PC-3 (cell line): ENCODE measurements at places on chromosomes 6 and 20. TPM values are rescaled to one million over a fixed set of nuclear protein-coding genes. Genes with fewer than 3 reads are reported as not detected.

DNA sequence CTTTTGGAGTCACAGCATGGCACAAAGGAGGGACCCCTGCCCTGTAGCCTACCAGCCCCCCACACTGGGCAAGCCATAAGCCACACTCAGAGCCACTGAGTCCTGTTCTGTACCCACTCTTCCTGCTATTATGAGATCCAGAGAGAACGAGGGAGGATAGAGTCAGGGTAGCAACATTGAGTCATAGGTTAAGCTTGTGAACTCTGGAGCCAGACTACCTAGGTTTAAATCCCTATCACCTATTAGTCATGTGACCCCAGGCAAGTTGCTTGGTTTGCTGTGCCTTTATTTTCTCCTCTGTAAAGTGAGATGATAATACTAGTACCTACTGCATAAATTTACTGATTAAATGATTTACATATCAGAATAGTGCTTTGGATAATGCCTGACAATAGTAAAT is 540 bp downstream of the CNBD2 start:
- no peak overlapping the region for H3K4me3 ChIP-seq
- H3K4me1 ChIP-seq, result peaks cover 5% of the 10 kb centered on the region; the same call in 1 of the 2 replicates
- DNase-seq, result peak; percentile 44
- no peaks in the 10 kb centered on the region for H3K36me3 ChIP-seq

DNA sequence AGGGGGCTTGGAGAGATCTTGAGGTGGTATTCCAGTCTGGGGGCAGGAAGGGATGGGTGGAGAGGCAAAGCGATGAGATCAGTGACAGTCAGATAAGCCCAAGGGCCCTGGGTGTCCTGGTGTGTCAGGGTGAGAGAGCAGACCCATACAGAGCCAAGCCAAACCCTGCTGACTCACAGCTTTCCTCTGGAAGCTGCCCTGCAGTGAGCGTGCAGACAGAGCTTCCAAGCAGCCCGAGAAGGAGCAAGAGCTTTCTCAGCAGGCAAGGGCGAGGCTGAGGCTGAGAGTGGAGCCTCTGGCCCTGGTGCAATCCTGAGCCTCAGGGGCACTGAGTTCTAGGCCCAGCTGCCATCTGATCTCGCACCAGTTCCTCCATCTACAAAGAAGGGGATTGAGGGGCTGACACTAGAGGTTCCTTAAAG is 91.1 kb upstream of the HIVEP1 start:
- no peaks in the 10 kb centered on the region for H3K36me3 ChIP-seq
- H3K4me3 ChIP-seq, result no peak overlapping the region
- H3K27me3 ChIP-seq, result no peaks in the 10 kb centered on the region
- DNase-seq, result peak; percentile 90

- no peaks in the 10 kb centered on the region for H3K36me3 ChIP-seq
- no peaks in the 10 kb centered on the region for H3K4me1 ChIP-seq
- H3K27ac ChIP-seq, result no peak overlapping the region
- no peak for DNase-seq
These were observed 697.2 kb downstream of the HDGFL1 start for GRCh38 chr6:23266536-23266935.

- no peaks in the 10 kb centered on the region for H3K4me1 ChIP-seq
- no peak overlapping the region for H3K27ac ChIP-seq
- no peak for DNase-seq
- H3K27me3 ChIP-seq, result no peaks in the 10 kb centered on the region; the same call in 1 of the 2 replicates
These were observed 218.3 kb downstream of the TBXT start for GRCh38 chr6:165949324-165949723.

GRCh38 chr6:154403788-154404187 is 47.2 kb upstream of the IPCEF1 start:
- no peak overlapping the region for H3K27ac ChIP-seq
- DNase-seq, result peak; percentile 41
- H3K4me3 ChIP-seq, result no peak overlapping the region
- no peaks in the 10 kb centered on the region for H3K27me3 ChIP-seq

- H3K27ac ChIP-seq, result no peak overlapping the region
- no peaks in the 10 kb centered on the region for H3K4me1 ChIP-seq
- no peaks in the 10 kb centered on the region for H3K36me3 ChIP-seq
- H3K27me3 ChIP-seq, result peaks cover 30% of the 10 kb centered on the region
These were observed 42.3 kb upstream of the OCSTAMP start for GRCh38 chr20:46592580-46593362.

- H3K36me3 ChIP-seq, result no peaks in the 10 kb centered on the region
- no peaks in the 10 kb centered on the region for H3K4me1 ChIP-seq
- no peak overlapping the region for H3K4me3 ChIP-seq
- no peak overlapping the region for H3K27ac ChIP-seq
- no peak for DNase-seq
These were observed 451.5 kb downstream of the PLCB1 start for GRCh38 chr20:8583566-8584043.

Gene ROS1
- total RNA-seq, result 0.07 and 0.17 TPM in 2 replicates

GRCh38 chr20:9912858-9913434 is 74.1 kb upstream of the PAK5 start:
- no peaks in the 10 kb centered on the region for H3K36me3 ChIP-seq
- no peaks in the 10 kb centered on the region for H3K4me1 ChIP-seq
- peak; percentile 80 for DNase-seq
- H3K27me3 ChIP-seq, result peaks cover 45% of the 10 kb centered on the region
- no peak overlapping the region for H3K4me3 ChIP-seq

DNA sequence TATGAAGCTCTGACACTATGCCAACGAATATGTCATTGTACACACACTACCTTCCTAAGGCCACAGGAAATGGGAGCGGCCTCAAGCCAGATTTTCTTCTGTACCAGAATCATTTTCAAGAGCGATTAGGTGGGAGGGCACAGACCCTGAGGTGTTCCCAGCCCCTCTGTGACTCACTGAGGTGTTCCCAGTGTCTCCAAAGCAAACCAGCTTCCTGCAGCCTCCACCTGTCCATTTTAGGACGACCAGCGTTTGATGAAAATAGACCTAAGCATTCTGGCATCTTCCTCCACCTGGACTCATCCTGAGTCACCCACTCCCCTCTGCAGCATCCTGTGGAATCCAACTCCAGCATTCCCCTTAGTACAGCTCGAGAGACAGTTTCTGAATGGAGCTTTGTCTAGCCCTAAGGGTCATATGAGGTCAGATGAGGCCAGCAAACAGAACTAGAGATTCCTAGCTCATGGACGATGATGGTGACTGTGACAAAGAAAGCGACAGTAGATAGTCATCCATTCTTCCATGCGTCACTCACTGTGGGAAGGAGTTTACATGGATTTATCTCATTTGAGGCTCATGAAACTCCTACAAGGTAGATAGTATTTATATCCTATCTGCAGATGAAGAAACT is 203.4 kb downstream of the PTPRT start:
- H3K27ac ChIP-seq, result no peak overlapping the region
- no peaks in the 10 kb centered on the region for H3K36me3 ChIP-seq
- no peak overlapping the region for H3K4me3 ChIP-seq
- DNase-seq, result peak; percentile 7
- H3K4me1 ChIP-seq, result no peaks in the 10 kb centered on the region
- H3K27me3 ChIP-seq, result no peaks in the 10 kb centered on the region

- no peaks in the 10 kb centered on the region for H3K4me1 ChIP-seq
- no peak for DNase-seq
- peaks cover 66% of the 10 kb centered on the region for H3K27me3 ChIP-seq
- no peaks in the 10 kb centered on the region for H3K36me3 ChIP-seq
- H3K4me3 ChIP-seq, result no peak overlapping the region
These were observed 106.0 kb upstream of the AFDN start for GRCh38 chr6:167720456-167721285.

Gene TMEM217
- 2.2 and 2.4 TPM in 2 replicates for total RNA-seq

- no peaks in the 10 kb centered on the region for H3K36me3 ChIP-seq
- DNase-seq, result no peak
- no peaks in the 10 kb centered on the region for H3K4me1 ChIP-seq
- H3K27ac ChIP-seq, result no peak overlapping the region
- H3K27me3 ChIP-seq, result peaks cover 62% of the 10 kb centered on the region
These were observed 110.3 kb downstream of the BMP7 start for GRCh38 chr20:57156011-57156729.

DNA sequence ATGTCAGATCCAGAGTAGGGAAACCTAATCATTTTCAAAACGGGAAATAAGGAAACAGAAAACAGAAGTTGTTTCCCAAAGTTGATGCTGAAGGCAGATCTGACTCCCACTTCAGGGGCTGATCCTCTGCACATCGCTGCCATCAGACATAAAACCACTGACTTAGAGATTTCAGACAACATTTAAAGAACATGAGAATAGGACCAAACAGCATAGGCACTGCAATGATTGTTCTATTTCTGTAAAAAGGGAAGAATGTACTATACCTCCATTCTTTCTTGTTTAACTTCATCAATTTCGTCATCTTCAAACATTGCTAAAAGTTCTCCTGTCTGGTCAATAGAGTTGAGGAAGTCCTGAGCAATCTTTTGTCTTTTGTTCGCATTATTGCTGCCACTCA is 324.7 kb upstream of the RUNX2 start:
- no peaks in the 10 kb centered on the region for H3K27me3 ChIP-seq
- H3K27ac ChIP-seq, result no peak overlapping the region
- no peak overlapping the region for H3K4me3 ChIP-seq
- no peaks in the 10 kb centered on the region for H3K4me1 ChIP-seq

GRCh38 chr6:13846841-13847240 is 32.5 kb upstream of the MCUR1 start:
- no peaks in the 10 kb centered on the region for H3K36me3 ChIP-seq
- no peak overlapping the region for H3K27ac ChIP-seq
- H3K4me1 ChIP-seq, result no peaks in the 10 kb centered on the region
- no peak overlapping the region for H3K4me3 ChIP-seq

Gene PPIL6
- total RNA-seq, result 0.62 and 2.1 TPM in 2 replicates

DNA sequence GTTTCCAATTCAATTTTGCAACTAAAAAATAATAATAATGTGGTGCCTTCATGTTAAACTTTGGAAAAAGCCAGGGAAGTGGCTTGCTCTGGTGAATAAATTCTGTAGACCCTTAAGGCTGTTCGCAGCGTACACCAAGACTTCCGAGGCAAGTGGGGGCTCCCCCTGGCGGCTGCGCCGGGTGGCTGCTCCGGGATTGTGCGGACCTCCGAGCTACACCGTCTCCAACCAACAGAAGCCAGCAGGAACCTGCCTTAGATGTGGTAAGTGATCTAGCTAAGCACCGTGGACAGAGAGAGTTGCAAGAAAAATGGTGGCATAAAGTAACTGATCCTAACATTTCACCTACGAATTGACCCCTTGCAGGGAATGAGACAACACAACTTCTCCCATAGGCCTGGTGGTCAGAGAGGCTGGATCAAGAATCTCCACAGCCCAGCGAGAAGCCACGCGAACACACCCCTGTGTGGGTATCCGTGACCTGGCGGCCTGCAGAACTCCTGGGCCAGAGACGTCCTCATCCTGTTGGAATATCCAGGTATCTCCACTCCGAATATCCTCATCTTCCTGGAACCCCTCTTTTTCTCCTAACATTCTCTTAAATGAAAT is 69.6 kb downstream of the TBXT start:
- no peaks in the 10 kb centered on the region for H3K4me1 ChIP-seq
- DNase-seq, result peak; percentile 46
- H3K4me3 ChIP-seq, result no peak overlapping the region
- no peaks in the 10 kb centered on the region for H3K27me3 ChIP-seq

Gene LTA
- not detected in 2 replicates for total RNA-seq

GRCh38 chr6:2264932-2265331 is 19.5 kb upstream of the GMDS start:
- no peak overlapping the region for H3K27ac ChIP-seq
- no peaks in the 10 kb centered on the region for H3K27me3 ChIP-seq
- H3K4me1 ChIP-seq, result no peaks in the 10 kb centered on the region
- H3K36me3 ChIP-seq, result no peaks in the 10 kb centered on the region
- H3K4me3 ChIP-seq, result no peak overlapping the region
